ENCODE measurements at places on chromosomes 11 and 22.
A peak's percentile ranks its signal among the peaks of the same experiment; 100 is the strongest.

DNA sequence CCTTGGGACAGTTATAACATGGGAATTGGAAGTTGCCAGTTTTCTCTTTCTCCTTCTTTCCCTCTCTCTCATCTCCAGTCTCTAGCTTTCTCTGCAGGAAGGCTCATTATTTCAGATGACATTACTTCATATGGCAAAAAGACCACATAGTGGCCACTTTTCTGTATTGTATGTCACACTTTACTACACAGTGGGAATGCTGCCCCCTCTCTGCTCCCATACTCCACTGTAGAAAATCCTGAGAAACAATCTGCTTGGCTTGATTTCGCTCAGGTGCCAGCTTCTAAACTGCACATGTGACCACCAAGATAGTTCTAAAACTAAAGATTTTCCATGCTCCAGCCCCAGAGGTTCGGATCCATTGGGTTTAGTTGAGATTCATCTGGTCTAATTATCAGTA lies 860.7 kb upstream of the CCDC90B start:
- DNase-seq: no peak

DNA sequence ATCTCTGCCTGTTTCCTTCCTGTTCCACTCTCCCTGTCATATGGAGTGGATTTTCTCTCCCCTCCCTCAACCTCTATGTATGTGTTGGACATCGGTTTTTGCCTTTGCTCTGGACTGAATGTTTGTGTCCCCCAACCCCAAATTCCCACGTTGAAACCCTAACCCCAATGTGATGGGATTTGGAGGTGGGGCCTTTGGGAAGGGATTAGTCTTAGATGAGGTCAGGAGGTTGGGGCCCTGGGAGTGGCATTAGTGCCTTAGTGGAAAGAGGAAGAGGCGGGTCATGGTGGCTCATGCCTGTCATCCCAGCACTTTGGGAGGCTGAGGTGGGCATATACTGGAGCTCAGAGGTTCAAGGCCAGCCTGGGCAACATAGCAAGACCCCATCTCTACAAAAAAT lies 11.6 kb downstream of the TP53AIP1 start:
- no peak for DNase-seq

- DNase-seq: no peak
Observed at GRCh38 chr11:90842681-90843080, 619.8 kb upstream of the CHORDC1 start.

- no peak for DNase-seq
Observed at GRCh38 chr22:47341464-47341863, 579.0 kb downstream of the TBC1D22A start.

GRCh38 chr11:2932850-2933251 lies 3.6 kb upstream of the PHLDA2 start:
- peak; percentile 60 for DNase-seq

DNA sequence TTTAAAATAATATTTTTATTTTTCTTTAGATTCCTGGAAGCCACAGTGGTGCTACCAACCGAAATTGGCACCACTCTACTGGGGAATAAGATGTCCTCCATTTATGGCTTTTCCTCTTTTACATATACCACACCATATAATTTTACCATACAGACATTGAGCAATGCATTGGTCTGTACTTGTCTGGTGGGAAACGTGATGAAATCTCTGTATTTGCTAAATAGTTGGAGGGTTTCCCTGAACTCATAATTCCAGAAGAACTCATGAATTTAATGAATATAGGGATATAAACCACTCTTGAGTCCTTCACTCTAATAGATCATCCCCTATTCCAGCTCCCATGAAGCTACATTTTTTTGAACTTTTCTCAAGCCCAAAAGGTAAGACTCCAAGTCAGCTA lies 28.0 kb upstream of the MMP13 start:
- peak; percentile 38 for DNase-seq

GRCh38 chr11:78830277-78830819 lies 255.7 kb upstream of the NARS2 start:
- DNase-seq: no peak

DNA sequence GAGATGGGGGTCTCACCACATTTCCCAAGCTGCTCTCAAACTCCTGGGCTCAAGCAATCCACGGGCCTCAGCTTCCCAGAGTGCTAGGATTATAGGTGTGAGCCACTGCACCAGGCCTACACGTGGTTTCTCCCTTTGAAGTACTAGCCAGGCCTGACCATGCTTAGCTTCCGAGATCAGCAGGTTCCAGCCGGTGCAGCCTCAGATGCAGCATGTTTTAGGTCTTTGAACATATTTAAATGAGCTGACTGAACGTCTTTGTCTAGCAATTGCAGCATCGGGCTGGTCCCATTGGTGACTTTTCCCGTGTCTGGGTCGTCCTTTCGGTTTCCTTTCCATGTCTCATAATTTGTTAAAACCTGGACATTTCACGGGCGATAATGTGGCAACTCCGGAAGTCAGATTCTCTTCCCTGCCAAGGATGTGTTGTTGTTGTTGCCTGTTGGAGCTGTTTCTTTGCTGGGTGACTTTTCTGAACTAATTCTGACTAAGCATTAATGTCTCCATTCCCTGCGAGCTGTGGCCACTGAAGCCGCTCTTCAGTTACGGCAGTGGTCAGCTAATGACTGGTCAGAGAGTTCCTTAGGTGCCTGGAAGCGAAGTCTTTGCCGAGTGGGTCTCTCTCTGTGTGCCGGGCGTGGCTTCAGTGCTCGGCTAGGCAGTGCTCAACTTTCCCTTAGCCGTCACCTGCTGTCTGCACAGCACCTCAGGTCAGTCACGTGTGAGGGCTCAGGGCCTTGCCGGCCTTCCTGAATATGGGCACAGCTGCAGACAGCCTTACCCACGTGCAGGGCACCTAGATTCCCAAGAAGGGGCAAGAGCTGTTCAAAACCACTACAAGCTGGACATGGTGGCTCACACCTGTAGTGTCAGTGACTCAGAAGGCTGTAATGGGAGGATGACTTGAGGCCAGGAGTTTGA lies 3.8 kb upstream of the CYP2D6 start:
- DNase-seq: peak; percentile 40

DNA sequence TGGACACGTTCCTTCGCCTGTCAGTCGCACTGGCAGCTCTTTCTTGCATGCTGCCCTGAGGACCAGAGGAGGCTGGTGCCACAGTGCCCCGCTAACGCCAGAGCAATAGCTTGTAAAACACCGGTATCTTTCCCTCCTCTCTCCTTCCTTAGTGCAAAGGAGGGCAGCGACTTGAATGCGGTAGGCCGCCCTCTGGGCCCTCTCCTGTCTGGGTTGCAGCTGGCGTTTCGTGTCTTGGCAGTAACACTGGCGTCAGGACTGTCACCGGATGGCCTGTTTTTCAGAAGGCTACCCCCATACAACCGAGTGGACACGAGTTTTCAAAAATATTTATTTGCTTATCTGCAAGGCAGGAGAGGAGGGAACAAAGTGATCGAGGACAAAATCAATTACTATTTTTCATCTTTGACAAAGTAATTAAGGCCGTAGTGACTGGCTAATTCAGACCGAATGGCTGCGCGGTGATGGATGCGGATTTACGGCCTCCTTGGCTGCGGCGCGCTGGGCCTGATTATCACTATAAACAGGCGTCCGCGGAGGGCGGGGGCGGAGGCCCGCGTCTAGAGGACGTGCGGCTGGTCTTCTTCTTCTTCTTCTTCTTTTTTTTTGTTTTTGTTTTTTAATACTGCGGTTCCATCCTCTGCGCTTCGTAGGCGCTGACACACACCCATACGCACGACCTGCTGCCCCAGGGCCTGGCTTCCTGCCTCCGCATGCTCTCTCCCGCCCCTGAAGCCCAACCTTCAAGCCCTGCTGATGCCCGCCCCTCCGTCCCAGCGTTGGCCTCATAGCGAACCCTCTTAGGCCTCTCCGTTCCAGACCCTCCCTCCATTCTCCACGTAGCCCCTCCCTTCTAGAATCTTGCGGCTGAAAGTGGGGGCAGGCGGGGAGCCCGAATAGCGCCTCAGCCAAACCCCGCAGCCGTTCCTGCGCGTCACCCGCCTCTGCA lies 2.9 kb upstream of the SLC6A5 start:
- DNase-seq: no peak

- DNase-seq: no peak
Observed at GRCh38 chr11:104104664-104105063, 59.3 kb downstream of the PDGFD start.

DNA sequence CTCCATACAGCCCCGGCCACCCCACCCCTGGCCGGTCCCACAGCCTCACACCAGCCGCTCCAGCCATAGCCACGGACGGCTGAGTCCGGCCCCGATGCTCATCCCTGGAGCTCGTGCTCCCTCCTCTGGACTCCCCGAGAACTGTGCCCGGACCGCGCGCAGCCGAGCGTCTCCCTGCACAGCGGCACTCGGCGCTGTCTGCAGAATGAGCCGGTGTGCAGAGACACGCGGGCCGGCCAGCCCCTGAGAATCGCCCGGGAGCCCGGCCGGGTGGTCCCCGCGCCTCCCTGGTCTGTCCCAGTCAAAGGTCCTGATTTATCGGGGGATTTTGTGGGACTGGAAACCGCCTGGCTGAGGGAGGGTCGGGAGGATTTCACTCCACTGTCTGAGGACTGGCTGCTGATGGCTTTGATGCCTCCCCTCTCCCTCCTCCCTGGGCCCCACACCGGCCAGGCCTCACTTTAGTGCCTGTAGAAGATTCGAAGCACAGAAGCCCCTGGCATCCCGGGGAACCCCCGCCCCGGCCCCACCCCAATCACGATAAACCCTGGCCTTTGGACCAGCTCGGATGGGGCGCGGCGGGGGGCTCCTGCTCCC lies 102.7 kb downstream of the BRD1 start:
- peak; percentile 11 for DNase-seq

GRCh38 chr11:59944720-59945119 lies 6.5 kb downstream of the OOSP1 start:
- DNase-seq: no peak

GRCh38 chr11:44708009-44708408 lies 18.8 kb upstream of the TSPAN18 start:
- DNase-seq: peak; percentile 55

- no peak for DNase-seq
Observed at GRCh38 chr22:40919446-40919845, 31.7 kb upstream of the RBX1 start.

GRCh38 chr11:134226806-134227325 lies 2.4 kb downstream of the VPS26B start:
- DNase-seq: no peak

DNA sequence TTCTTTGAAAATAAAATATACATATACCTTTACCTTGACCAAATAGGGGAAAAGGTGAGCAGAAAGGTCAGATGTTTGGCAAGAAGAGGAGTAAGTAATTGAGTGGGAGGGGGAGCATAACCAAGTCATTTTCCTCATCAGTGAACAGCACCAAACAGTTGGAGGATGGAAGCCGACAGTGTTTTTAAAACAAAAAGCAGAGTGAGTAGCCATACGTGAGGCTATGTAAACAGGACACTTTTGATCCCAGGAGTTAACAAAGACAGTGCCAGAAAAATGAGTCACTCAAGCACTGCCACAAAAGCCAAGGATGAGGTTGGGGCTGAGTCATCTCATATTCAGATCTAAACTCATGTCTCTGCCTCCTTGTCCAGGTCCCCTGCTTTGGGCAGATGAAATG lies 734.7 kb downstream of the KCNA4 start:
- peak; percentile 96 for DNase-seq

DNA sequence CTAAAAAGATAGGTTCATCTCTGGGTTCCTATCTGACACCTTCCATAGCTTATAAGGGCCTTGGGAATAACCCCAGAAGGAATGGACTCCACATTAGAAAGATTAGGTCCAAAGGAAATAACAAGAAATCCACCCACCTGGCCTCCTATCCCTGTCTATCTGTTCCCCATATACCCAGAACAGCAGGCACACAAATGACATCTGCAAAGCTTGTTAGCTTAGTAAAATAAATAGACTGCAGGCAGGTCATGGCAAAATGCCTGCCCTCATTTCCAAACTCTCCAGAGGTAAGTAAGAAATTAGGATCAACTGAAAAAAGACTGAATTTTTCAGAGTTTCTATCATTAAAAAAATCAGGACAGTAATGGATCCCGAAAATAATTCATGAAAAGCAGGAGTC lies 489.5 kb downstream of the DLG2 start:
- no peak for DNase-seq

DNA sequence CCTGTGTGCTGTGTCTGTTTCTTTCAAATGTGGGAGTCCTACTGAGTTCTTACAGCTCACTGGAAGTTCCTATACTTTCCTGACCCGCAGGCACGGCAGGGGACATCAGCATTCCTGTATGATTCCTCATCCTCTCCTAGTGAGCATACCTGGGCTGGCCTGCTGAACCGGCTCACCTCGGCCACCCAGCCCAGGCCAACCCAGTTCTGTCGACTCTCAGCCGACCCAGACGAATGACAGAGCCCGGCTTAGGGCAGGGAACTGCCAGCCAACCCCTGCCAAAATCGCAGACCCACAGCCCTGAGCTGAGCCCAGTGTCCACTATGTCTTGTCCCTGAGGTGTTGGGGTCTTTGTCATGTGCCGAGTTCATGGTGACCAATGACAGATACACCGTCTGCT lies 339.7 kb downstream of the BRD1 start:
- no peak for DNase-seq

DNA sequence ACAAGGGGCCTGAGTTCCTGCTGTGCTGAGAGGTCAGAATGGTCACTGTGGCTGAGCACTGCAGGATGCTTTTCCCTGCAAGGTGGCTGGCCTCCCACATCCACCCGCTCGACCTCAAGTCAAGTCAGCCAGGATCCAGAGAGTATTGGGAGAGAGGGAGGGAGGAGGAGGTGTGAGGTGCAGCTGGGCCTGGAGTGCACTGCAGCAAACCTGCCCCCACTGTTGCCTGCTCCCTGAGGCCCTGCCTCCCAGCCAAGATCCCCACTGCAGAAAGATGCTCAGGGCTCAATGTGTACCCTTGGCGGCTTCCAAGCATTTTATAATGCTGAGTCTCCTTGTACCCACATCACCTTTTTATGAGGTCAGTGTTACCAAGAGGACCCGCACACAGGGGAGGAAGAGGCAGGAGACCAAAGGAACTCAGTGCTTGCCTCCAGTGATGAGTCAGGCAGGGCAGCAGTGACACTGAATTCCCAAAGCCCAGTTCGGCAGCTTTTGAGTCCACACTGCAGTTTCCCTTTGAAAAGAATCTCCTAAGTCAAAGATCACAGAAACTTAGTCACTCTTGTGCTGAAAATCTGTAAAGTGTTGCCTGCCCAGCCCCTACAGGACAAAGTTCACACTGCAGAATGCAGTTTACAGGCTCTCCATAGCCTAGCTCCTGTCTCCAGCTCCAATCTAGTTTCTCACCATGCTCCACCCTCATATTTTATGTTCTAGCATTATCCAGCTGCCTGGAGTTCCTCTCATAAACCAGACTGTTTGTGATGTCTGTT lies 3.1 kb downstream of the ENDOD1 start:
- peak; percentile 76 for DNase-seq

All from fibroblast of mammary gland (primary cell).